ENCODE measurements at places on chromosomes 13 and 19. TPM values are rescaled to one million over a fixed set of nuclear protein-coding genes. Genes with fewer than 3 reads are reported as not detected.

DNA sequence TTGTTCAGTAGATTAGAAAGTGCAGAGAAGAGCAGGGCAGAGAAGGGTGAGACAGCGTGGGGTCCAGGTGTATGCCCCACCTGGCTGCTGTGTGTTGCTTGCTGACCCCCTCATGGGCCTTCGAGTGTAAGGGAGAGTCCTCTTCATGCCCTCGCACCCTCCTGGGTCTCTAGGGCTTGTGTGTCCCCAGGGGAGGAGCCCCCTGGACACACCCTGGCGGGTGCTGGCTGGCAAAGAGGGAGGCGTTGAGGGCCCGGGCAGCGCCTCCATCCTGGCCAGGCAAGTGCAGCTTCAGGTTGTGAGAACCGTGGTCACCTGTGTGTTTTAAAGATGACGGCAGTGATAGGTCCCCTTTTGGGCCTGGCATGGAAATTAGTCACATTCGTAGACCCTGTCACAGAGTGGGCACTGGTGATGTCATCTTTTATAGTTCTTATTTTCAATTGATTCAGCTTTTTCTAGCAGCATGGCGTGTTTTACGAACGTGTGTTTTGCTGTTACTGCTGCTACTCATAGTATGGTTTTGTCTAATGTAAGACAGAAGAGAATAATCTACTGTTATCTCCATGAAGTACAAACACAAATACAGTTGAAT is 18.7 kb downstream of the TFDP1 start:
- H3K4me1 ChIP-seq = no peaks in the 10 kb centered on the region
- H3K36me3 ChIP-seq = peaks cover 7% of the 10 kb centered on the region
- no peak overlapping the region for H3K4me3 ChIP-seq
- no peak for DNase-seq
- no peaks in the 10 kb centered on the region for H3K27me3 ChIP-seq
- H3K27ac ChIP-seq = no peak overlapping the region

The TRIM13 gene
- 25.7 TPM for total RNA-seq

- H3K27me3 ChIP-seq = no peaks in the 10 kb centered on the region
- peak overlapping the region; percentile 85 for H3K27ac ChIP-seq
- H3K4me3 ChIP-seq = peak overlapping the region; percentile 81
- DNase-seq = no peak
- H3K4me1 ChIP-seq = peaks cover 21% of the 10 kb centered on the region
- H3K36me3 ChIP-seq = no peaks in the 10 kb centered on the region
Measured at GRCh38 chr19:11887234-11887610, 360 bp upstream of the ZNF69 start.

The TEX101 gene
- not detected for total RNA-seq

The SGCG gene
- not detected for total RNA-seq

DNA sequence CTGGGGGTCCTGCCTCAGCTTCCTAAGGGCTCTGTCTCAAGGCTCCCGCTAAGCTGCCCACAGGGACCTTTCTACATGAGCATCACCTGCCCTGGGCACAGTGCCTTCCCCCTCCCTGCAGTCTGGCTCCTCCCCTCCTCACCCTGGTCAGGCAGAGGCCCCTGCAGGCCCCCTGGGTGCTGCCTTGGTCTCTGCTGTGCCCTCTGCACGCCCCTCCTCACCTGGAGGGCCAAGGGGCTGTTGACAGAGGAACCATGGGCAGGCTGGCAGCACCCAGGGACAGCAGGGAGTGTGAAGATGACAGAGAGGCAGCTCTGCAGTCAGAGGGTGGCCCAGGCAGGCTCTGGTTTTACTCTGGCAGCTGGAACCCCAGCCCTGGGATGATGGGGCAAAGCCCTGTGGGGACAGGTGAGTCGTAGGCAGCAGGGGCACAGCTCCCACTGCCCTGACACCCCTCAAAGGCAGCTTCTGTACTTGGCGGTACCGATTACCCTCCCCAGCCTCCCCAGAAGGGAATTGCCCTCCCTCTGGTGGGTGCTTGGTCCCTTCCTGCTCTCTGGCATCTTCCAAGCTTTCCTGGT is 43.1 kb downstream of the SUGP2 start:
- H3K27ac ChIP-seq = no peak overlapping the region
- no peaks in the 10 kb centered on the region for H3K27me3 ChIP-seq
- peaks cover 54% of the 10 kb centered on the region for H3K36me3 ChIP-seq
- peaks cover 17% of the 10 kb centered on the region for H3K4me1 ChIP-seq
- no peak for DNase-seq

The FAM83E gene
- total RNA-seq = not detected

GRCh38 chr13:52862358-52863206 is 14.1 kb upstream of the PCDH8 start:
- H3K36me3 ChIP-seq = no peaks in the 10 kb centered on the region
- H3K27me3 ChIP-seq = no peaks in the 10 kb centered on the region
- no peaks in the 10 kb centered on the region for H3K4me1 ChIP-seq
- no peak overlapping the region for H3K27ac ChIP-seq

DNA sequence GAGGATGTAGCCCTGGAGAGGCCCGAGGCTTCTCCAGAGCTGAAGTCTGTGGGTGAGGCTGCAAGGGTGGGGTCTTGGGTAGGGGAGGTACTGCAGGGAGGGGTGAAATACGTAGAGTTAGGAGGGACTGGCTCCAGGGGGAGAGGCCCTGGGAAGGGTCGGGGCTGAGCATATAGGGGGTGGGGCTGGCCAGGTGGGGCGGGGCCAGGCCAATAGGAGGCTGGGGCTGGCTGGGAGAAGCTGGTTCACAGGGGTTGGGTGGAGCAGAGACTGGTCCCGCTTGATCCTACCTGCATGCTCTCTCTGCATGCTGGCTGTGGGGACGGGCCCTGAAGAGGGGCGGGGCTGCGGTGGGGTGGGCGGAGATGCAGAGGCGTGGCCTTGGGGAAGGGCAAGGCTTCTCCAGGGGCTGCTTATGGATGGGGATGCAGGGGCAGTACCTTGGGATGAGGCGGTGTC is 51.9 kb downstream of the CELF5 start:
- peaks cover 9% of the 10 kb centered on the region for H3K4me1 ChIP-seq
- H3K27me3 ChIP-seq = peaks cover 59% of the 10 kb centered on the region
- peak; percentile 76 for DNase-seq
- H3K27ac ChIP-seq = no peak overlapping the region
- H3K36me3 ChIP-seq = no peaks in the 10 kb centered on the region

DNA sequence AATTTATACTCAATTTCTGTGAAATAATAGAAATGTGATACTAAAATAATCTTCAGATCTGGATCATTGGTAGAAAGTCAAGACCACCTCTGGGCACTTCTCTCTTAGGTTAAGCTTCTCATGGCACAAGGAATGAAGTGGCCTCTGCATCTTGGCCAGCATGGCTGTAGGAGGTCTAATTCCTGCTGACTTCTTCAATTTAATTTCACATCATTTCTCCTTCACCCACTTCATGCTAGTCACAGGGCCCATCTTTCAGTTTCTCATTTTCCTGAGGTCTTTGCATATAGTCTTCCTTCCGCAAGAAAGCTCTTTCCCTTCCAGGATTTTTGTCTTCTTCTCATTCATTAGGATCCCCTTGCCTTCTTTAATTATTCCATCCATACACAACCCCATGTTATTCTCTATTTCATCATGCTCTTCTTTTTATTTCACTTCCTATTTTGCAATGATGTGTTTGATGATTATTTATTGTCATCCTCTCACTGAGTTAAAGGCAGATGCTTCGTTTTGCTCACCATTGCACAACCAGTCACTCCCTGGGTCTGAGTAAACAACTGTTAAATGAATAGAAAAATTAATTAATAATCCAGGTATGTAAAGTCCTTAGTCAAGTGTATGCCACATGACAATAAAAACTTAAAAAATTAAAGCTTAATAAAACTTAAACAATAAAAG is 397.4 kb downstream of the SPRY2 start:
- H3K4me1 ChIP-seq = no peaks in the 10 kb centered on the region
- no peaks in the 10 kb centered on the region for H3K27me3 ChIP-seq
- no peaks in the 10 kb centered on the region for H3K36me3 ChIP-seq
- H3K27ac ChIP-seq = no peak overlapping the region

- DNase-seq = peak; percentile 84
- H3K4me3 ChIP-seq = peak overlapping the region; percentile 38
- H3K36me3 ChIP-seq = no peaks in the 10 kb centered on the region
- peak overlapping the region; percentile 70 for H3K27ac ChIP-seq
- H3K4me1 ChIP-seq = peaks cover 32% of the 10 kb centered on the region
- no peaks in the 10 kb centered on the region for H3K27me3 ChIP-seq
Measured at GRCh38 chr19:12913851-12914690, 5.0 kb downstream of the SYCE2 start.

DNA sequence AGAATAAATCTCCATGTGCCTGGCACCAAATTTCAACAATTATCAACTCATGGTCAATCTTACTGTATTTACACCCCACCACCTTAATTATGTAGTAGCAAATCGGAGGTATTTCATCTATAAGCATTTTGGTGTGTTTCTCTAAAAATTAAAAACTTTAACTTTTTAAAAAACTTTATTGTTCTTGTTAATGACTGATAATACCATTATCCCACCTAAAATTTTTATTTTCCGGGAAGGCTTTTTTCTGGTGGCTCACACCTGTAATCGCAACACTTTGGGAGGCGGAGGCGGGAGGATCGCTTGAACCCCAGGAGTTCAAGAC is 453 bp upstream of the PDCD2L start:
- peaks cover 22% of the 10 kb centered on the region for H3K36me3 ChIP-seq
- DNase-seq = no peak
- H3K27ac ChIP-seq = peak overlapping the region; percentile 85
- peaks cover 17% of the 10 kb centered on the region for H3K4me1 ChIP-seq

DNA sequence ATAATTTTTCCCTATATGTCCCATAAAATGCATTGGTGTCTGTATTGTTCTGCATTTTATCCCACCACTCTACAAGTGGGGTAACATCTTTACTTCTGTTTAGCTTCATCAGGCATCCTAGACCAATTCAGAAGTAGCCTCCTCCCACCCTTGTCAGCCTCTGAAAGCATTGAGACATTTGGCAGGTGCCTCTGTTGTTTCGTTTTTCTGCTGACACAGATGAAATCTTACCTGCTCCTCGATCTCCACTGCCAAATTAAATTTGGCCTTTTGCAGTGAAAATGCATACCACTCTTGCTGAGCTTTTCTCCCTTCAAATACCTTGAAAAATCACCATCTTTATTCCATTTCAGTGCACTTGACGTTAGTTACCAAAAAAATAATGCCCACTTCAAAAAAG is 83.5 kb upstream of the STARD13 start:
- no peak overlapping the region for H3K27ac ChIP-seq
- H3K4me1 ChIP-seq = peaks cover 11% of the 10 kb centered on the region
- H3K36me3 ChIP-seq = no peaks in the 10 kb centered on the region
- H3K4me3 ChIP-seq = no peak overlapping the region

The MEF2B gene
- 6.3 TPM for total RNA-seq

The LILRB2 gene
- total RNA-seq = 145 TPM

GRCh38 chr19:41694196-41694595 is 6.1 kb upstream of the CEACAM7 start:
- no peak overlapping the region for H3K27ac ChIP-seq
- DNase-seq = no peak
- H3K4me1 ChIP-seq = no peaks in the 10 kb centered on the region
- H3K4me3 ChIP-seq = no peak overlapping the region
- H3K27me3 ChIP-seq = no peaks in the 10 kb centered on the region

The SOX21 gene
- total RNA-seq = not detected

The DNAAF3 gene
- total RNA-seq = 0.70 TPM

DNA sequence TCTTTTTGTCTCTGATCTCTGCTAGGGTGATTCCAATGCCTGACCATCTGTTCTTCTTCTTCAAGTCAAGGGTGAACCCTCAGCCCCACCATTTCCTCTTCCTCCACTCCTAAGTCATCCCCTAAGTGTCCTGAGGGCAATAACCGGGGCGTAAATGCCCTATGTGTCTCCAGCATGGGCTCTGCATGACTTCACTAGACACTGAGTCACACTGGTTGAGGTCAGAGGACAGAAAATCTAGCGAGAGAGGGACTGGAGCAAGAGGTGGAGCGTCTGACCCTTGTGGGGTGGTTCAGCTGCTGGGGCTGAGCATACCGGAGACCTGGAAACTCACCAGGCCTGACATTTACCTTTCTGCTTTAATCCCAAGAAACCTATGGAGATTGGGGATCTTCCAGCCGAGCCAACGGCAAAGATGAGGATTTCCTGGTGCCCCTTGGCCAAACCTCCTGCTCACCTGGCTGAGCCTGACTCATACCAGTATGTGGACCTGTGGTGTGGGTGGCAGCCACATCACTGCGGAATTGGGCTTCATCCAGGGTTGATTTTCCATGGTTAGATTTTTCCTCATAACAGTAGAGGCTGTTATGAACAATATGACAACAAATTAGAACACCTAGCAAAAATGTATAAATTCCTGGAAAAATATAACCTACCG is 26.9 kb downstream of the SCGB2B2 start:
- H3K4me3 ChIP-seq = no peak overlapping the region
- DNase-seq = no peak
- H3K4me1 ChIP-seq = no peaks in the 10 kb centered on the region
- H3K27ac ChIP-seq = no peak overlapping the region
- H3K36me3 ChIP-seq = no peaks in the 10 kb centered on the region

DNA sequence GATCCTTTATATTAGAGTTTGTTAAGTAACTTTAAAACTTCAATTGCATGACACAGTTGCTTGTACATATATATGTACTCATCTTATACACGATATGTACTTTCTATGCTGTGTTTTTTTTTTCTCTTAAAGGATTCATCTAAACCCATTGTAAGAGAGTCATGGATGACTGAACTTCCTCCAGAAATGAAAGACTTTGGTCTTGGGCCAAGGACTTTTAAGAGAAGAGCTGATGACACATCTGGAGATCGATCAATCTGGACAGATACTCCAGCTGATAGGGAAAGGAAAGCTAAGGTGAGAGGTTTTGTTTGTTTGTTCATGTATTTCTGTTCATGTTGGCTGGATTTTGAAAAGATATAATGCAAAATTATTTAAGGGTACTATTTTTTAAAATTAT is 26.0 kb downstream of the GPALPP1 start:
- H3K27me3 ChIP-seq = no peaks in the 10 kb centered on the region
- no peak overlapping the region for H3K27ac ChIP-seq
- DNase-seq = no peak
- H3K36me3 ChIP-seq = peaks cover 56% of the 10 kb centered on the region

- no peak overlapping the region for H3K4me3 ChIP-seq
- no peak overlapping the region for H3K27ac ChIP-seq
- H3K36me3 ChIP-seq = no peaks in the 10 kb centered on the region
- DNase-seq = no peak
- H3K4me1 ChIP-seq = no peaks in the 10 kb centered on the region
Measured at GRCh38 chr13:94090773-94091480, 388.6 kb downstream of the DCT start.

The HS6ST3 gene
- not detected for total RNA-seq

GRCh38 chr13:19179916-19180315 is 1.7 kb downstream of the TUBA3C start:
- H3K4me3 ChIP-seq = no peak overlapping the region
- H3K27me3 ChIP-seq = no peaks in the 10 kb centered on the region

The PCDH9 gene
- 4.3 TPM for total RNA-seq

DNA sequence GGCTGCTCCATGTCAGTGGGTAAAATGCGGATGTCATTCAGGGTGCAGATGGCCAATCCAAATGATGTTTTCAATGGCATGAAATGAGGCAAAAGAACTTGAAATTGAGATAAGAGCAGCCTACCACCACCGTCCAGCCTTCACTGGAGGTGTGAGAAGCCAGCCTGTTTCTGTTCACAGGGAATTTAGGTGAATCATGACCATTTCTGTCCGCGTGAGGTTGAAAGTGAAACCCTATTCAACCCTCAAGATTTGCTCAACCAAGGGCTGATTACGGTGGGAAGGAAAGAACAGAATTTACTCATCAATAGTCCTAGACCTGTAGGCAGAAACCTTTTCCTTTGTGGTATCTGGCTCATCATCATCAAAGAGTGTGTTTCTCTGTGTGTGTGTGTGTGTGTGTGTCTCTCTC is 370.7 kb downstream of the COG6 start:
- no peak overlapping the region for H3K4me3 ChIP-seq
- H3K27me3 ChIP-seq = no peaks in the 10 kb centered on the region
- no peaks in the 10 kb centered on the region for H3K36me3 ChIP-seq
- no peak overlapping the region for H3K27ac ChIP-seq
- H3K4me1 ChIP-seq = peaks cover 15% of the 10 kb centered on the region
- no peak for DNase-seq

Data from spleen (tissue), 13 donors.